ENCODE measurements at places on chromosomes 6 and 20. TPM values are rescaled to one million over a fixed set of nuclear protein-coding genes. Genes with fewer than 3 reads are reported as not detected.

Gene PDE10A
- 5.4 TPM for total RNA-seq

Gene GJA10
- not detected for total RNA-seq

GRCh38 chr6:107786709-107787588 is 37.2 kb downstream of the SCML4 start:
- DNase-seq, result peak; percentile 39

Gene PTGIS
- total RNA-seq, result 7.8 TPM

Data from cardiac muscle cell (in vitro differentiated cells and primary cell).